ENCODE measurements at places on chromosomes 6 and 20.
A peak's percentile ranks its signal among the peaks of the same experiment; 100 is the strongest.

DNA sequence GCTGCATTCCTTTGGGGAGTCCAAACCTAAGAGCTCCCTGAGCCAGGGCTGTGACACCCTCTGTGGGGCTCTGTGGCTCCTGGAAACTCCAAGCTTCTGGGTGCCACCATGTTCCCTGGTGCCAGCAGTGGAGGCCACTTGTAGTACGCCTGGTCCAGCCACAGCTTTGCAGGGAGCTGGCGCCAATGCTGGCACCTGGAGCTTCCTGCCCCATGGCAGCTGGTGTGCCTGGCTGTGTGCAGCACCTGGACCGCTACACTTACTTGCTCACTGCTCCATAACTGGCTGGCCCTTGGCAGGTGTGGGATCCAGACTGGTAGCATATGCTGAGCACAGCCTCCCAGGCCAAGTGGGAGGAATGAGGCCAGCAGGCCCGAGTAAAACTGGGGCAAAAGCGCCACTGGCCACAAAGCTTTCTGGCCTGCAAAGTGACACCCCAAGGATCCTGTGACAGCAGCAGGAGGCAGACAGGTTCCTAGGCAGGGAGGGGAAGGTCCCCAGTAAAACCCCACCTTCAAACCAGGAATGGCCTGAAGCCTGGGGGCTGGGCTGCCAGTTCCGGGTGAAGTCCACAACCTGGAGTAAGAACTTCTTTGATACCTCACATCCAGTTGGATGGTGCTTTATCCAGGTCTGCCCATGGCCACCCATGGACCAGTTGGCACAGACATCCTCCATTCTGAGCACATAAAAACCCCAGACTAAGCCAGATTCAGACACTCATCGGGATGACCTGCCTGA, 461.0 kb downstream of the TBC1D32 start:
- DNase-seq: no peak

DNA sequence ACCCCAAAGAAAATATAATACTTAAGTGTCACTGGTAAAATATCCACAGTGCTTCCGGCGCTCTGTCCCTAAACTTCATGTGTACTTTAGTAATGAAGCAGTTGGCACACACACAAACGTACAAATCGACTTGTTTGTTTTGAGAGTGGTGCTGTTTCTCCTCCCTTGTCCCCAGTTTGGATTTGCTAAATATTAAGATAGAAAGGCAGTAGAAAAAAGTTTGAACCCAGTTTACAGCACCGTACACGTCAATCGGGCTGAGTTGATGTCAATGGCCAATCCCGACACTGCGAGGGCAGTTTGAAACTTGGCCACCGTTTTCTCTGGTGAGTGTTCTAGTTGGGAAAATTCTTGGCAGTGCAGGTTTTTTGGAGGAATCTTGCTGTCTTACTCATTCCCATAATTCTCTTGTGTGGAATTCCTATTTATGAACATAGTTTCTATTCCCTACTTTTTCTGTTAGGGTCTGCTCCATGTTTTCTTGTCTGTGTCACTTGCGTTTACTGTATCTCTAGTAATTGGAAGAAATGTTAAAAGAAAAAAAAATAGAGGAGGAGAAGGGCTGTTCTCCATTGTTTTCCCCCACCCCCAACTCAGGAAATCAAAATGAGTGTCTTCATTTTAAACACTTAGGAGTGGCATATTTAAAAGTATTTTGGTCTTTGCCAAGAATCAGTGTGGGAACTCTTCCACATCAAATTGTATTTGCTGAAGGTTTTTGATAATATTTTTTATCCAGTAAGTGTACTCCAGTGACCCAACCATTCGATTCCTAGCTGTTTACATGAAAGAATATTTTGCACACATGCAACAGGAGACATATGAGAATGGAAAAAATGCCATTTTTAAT, 72.3 kb downstream of the OR2B2 start:
- DNase-seq: peak; percentile 79

- peak; percentile 92 for DNase-seq
Observed at GRCh38 chr6:36340618-36341454, 4.1 kb upstream of the BNIP5 start.

- DNase-seq: no peak
Observed at GRCh38 chr20:57503035-57503658, 21.8 kb downstream of the CTCFL start.

DNA sequence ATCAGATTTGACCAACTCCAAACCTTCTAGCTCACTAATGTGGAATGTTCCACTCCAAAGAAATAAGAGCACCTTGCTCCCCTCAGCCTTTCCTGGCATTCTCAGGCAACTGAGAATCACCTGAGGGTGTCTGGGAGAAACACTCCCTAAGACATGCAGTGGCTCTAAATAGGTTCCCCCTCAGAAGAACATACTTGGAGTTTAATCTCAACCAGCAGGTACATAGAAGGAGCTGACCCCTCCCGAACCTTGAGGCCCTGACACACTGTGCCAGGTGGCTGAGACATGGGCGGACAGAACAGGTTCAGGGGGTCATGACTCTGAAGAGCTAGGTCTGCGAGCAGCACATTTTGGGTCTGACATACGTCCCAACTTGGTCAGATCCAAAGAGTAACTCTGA, 107.6 kb upstream of the MAP3K4 start:
- no peak for DNase-seq

All from activated CD4-positive, alpha-beta T cell treated with anti-CD3 and anti-CD28 coated beads, Interleukin-2, amount 10 ng/mL, durations not matched to agents 24 days and 14 days (primary cell).